Naive B cell (primary cell): ENCODE measurements at places on chromosomes 1 and 21. TPM values are rescaled to one million over a fixed set of nuclear protein-coding genes. Genes with fewer than 3 reads are reported as not detected.

RRP1 gene
- polyA plus RNA-seq = 18.6 TPM

GSTM4 gene
- 16.7 TPM for polyA plus RNA-seq

PADI1 gene
- polyA plus RNA-seq = not detected

KCNT2 gene
- not detected for polyA plus RNA-seq

IFI16 gene
- 143 TPM for polyA plus RNA-seq

LRRIQ3 gene
- 9.9 TPM for polyA plus RNA-seq

SNIP1 gene
- 5.2 TPM for polyA plus RNA-seq

ETV3 gene
- 14.5 TPM for polyA plus RNA-seq

DNA sequence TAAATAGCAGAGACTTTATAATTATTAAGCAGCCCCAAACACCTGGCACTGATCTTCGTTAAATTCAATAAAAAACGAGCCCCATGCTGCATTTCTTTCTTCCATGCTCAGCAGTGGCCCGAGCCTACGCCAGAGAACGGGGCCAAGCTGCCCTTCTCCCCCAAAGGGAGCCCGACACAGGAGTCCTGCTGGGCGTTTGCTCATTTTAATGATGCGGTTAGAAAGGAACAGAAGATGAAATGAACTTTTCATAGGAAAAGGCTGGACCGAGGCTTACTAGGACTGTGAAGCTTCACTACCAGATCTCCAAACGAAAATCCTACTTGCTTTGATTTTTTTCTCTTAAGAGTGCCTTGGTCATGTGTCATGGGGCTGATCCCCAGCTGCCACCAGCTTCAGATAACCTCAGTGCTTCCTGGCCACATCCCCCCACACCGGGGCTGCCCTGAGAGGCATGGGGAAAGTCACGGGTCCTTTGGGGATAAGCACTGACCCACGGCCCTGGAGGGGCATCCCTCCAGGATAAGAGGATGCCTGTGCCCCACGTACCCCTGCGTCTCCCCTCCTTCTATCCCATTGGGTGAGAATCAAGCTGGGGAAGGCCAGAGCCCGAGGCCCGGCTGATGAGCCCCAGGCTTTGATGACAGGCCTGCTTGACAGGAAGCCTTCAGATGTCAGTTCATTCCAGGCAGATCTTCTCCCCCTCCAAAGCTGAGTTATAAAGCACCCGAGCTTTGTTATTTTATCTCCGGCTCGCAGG is 34.2 kb downstream of the PGBD5 start:
- DNase-seq = no peak

DNA sequence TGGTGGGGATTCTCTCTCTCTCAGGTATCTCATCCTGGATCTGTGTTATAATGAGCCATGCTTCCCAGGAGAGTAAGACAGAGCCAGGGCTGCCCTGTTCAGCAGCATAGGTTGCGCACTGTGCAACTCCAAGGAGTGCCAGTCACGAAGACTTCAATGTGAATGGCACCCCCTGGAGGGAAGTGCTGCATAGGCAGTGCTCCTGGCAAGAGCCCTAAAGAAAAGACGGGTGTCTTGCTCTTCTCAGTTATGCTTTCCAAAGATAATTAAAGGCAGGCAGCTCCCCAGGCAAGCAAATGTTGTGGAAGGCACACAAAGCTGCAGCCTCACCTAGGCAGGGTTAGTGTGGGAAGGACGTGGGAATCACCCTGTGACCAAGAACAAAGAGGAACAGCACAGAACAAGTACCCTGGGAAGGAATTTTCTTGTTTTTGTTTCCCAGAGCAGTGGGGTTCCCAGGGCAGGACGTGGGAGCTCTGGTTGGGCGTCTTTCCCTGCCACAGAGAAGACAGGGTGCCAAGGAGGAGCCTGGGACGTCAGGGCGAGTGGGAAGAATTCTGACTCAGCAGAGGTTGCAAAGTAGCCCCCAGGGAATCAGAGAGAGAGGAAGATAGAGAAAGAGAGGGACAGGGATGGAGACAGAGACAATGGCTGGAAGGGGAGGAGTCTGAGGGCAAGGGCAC is 120.9 kb downstream of the KCNN3 start:
- no peak for DNase-seq

DNA sequence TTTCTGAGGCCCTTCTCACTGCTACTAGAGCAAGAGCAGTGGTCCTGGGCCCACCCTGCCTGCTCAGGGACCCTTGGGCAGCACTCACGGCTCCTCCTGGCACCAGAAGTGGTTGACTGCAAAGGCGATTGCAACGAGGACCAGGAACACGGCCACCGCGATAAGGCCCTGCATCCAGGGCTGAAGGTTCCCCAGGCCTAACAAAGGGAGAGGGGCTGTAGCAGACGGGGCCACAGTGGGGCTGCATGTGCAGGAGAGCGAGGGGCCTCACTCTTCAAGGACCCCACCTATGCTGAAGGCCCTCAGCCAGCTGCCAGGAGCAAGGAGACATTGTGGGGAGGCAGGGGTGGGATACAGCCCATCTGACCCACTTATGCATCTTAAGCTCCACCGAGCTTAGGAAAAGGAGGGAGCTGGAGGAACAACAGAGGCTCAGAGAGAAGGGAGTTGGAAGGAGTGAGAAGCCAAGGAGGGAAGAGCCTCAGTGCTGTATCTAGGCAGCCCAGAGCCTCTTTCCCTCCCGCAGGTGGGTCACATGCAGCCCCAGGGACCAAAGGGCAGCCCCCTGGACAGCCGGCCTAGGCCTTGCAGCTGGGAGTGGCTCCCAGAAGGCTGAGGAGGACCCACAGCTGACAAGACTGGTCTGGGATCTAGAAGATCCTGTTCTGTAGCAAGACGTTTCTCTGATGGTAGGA is 2.5 kb downstream of the PDZK1IP1 start:
- no peak for DNase-seq

DNA sequence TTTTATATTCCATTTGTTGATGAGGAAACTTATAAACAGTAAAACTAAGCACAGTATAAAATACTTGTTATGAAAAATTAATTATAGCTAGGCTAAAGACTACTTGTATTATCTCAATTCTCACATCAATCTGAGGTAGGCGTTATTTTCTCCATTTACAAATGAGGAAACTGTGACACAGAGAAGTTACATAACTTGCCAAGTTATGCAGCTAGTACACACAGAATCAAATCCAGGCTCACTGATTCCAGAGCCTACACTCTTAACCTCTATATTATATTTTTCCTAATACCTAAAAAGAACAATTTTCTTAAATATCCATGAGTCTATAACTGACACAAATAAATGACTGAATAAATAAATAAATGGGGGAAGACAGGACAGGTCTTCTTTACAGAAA is 11.2 kb upstream of the VPS45 start:
- no peak for DNase-seq

- DNase-seq = no peak
Observed at GRCh38 chr1:231676487-231676886, 49.9 kb downstream of the DISC1 start.

DNA sequence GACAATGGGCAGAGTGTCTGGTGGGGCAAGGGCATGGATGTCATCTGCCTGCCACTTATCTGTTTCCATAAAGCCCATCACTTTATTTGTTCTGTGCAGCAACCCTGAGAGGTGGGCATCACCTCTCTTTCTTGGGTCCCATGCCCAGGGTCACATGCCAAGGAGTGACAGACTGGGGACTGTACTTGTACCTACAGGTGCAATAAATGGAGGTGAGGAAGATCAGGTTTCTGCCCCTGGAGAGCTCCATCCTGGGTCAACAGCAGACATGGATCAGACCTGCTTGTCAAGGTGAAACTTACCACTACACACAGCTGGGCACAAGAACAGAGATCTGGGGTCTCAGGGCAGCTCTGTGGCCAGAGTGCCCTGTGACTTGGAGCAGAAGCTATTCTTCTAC is 18.4 kb upstream of the PRDM16 start:
- DNase-seq = no peak

GRCh38 chr1:150006881-150007421 is 3.6 kb downstream of the OTUD7B start:
- no peak for DNase-seq

- DNase-seq = no peak
Observed at GRCh38 chr1:6313393-6314200, 52.7 kb upstream of the GPR153 start.

GRCh38 chr1:40687661-40688060 is 3.8 kb upstream of the NFYC start:
- DNase-seq = no peak

DNA sequence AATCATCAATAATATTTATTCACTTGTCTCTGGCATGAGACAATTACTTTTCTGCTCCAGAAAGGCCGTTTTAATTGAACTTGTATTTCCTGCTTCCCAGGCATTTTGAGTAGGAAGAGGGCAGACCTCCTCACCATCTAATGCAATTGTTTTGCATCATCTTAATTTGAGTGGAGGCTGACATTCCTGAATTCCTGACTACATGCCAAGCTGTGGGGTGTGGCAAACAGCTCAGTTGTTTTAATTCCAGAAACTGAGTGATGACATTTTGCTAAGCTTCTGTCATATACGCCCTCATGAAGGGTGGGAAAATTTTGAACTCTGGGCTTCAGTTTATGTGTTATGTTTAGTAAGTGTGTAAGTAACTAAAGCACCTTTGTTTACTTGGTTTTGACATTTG is 125.4 kb upstream of the USP25 start:
- no peak for DNase-seq

- DNase-seq = no peak
Observed at GRCh38 chr21:32389337-32390015, 3.3 kb downstream of the URB1 start.

GRCh38 chr1:246482805-246483568 is 24.1 kb downstream of the SMYD3 start:
- DNase-seq = no peak

- DNase-seq = no peak
Observed at GRCh38 chr1:204294357-204294756, 65.4 kb downstream of the PLEKHA6 start.

- DNase-seq = no peak
Observed at GRCh38 chr1:51907079-51907702, 28.7 kb upstream of the NRDC start.

GRCh38 chr21:43626390-43626789 is 32.9 kb downstream of the HSF2BP start:
- DNase-seq = no peak

GRCh38 chr1:230010603-230011332 is 56.3 kb upstream of the GALNT2 start:
- DNase-seq = no peak

DNA sequence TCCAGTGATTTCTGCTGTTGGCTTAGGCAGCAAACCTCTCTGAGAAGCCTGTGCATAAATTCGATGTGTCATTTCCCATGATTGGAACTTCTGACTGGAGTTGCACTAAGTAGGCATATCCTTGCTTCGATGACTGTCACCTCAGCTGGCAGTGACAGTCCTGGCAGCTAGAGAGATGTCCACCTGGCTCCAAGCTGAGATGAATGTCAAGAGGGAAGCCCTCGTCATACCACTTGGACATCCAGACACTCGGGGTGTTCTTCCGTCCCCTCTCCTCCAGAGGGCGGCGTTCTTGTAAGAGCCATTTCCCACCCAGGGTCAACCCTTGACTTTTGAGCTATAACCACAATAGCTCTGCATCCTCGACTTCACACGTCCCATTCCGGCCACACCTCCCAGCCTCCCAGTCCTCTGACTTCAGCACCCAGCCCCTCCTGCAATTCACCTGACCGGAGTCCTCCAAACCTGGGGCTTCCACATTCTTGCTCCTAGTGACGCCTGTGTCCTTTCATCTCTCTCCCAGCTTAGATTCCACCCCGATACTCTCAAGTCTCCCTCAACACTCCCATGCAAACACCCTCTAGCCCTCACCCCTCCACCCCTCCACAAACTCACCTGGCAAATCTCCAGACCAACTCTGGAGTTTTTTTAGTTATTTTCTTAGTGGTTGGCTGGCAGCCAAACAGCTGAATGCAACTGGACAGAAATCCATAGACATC is 17.3 kb downstream of the CA6 start:
- no peak for DNase-seq

- no peak for DNase-seq
Observed at GRCh38 chr1:53594391-53595180, 135.4 kb downstream of the DMRTB1 start.

DNA sequence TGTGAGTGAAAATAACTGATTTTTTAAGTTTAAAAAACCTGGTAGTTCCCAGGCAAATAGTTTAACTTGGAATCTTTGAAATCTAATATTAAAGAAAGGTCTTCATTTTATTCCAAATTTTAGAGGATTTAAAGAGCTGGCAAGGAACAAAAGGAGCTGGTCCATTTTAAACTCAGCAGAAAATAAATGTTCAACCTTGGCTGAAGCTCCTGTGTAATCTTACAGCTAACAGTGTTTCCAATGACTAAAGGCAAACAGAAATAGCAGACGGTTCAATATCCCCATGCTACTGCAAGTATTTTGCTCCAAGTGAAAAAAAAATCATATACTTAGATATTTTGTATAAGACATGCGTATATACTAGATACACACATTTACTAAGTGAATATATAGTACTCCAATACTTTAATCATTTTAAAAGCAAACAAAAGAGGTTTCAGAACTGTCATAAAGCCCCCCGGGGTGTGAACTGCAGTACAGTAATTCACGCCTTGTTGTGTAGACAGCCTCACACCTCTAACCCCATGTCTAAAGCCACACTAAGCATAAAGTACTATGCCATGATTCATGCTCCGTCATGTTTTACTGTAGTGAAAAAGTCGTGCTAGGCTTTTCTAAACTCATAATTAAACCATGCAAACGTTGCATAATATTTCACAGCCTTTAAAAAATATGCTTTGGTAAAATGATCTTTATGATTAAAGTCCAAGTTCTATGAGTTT is 132.2 kb downstream of the CLIC6 start:
- DNase-seq = no peak

DNA sequence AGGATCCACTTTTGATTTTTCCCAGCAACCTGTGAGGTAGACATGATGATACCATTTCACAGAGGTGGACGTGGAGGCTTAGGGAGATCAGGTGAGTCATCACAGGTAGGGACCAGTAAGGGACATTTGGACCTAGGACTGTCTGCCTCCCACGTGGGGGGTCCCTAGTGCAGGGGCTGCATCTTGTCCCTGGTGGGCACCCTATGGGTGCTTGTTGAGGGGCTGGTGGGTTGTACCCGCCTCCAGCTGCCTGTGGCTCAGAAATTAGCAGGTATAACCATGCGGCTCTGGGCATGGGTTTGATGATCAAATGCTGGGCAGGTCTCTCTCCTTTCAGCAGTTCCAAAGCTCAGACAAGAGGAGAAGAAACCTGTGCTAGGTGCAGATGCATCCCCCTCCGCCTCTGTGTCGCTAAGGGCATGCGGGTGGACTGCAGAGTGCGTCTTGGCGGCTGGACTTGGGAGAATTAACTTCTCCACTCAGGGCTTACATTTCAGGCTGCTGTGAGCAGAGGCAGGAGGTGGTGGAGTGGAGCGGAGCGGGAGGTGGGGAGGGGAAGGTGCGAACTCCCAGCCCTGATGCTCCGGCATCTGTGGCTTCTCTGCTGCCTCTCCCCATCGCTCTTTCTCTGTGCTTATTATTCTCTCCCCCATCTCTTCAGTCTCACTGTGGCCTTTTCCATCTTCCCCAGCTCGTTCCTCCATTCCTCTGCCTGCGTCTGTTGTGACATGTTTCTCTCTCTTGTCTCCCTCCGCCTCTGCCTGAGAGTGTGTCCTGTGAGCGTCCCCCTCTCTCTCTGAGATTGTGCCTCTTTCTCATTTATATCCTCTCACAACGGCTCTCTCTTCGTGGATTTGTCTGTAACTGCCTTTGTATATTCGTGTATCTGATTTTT is 146.8 kb downstream of the PTPRU start:
- no peak for DNase-seq
